ENCODE measurements at places on chromosomes 12 and 14. TPM values are rescaled to one million over a fixed set of nuclear protein-coding genes. Genes with fewer than 3 reads are reported as not detected.

Gene NELL2
- total RNA-seq: 39.2 TPM

Gene CAMKK2
- 92.4 TPM for total RNA-seq

Gene FANCM
- total RNA-seq: 8.7 TPM

Gene LYZ
- 83.4 TPM for total RNA-seq

Gene KIF5A
- total RNA-seq: 0.94 TPM

Gene ADIPOR2
- 89.1 TPM for total RNA-seq

Gene P2RX4
- 248 TPM for total RNA-seq

Gene IL26
- not detected for total RNA-seq

Gene AKAP3
- total RNA-seq: 2.4 TPM

Gene NYNRIN
- 12.4 TPM for total RNA-seq

Gene ADAM20
- total RNA-seq: 0.53 TPM

DNA sequence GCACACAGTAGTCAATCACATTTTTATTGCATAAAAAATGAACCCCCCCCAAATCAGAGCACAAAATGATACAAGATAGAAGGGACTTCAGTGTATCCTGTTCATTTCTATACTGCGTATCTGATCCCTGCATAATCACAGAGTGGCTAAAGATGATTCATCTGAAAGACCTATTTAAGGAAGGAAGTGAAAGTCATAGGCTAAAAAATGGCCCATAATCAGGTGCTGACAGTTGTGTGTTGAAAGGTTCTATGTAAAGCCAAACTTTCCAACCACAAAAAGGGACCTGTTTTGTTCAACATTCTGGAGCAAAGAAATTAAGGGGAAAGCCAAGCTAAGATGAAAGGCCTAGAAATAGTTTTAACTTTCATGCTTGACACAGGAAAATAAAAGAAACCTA lies 147.8 kb upstream of the ATP2B1 start:
- DNase-seq: no peak

DNA sequence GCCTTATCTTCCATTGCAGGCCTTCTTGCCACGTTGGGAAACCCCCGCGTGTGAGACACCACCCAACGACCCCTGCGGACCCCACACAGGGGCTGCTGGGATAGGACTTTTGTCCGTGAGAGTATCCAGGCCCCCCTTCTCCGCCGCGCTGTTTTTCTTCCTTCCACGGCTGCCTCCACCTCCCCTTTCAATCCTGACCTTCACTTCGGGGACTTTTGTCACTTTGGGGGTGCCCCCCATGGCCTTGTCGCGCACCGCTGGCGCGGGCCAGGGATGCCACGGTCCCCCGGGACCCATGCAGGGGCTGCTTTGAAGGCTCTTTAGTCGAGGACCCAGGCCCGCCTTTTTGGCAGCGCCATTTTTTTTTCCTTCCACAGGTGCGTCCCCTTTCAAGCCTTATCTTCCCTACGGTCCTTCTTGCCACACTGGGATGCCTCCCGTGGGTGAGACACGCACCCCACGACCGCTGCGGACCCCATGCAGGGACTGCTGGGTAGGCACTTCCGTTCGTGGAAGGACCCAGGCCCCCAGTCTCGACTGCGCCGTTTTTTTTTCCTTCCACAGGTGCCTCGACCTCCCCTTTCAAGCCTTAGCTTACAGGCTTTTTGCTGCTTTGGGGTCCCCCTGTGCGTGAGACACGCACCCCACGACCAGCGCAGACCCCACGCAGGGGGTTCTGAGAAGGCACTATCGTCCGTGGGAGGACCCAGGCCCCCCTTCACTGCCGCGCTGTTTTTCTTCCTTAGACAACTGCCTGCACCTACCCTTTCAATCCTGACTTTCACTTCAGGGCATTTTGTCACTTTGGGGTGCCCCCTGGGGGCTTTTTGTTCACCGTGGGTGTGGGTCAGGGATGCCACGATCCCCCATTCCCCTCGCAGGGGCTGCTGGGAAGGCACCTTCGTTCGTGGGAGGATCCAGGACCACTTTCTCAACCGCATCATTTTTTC lies 267.4 kb downstream of the ALG10 start:
- DNase-seq: no peak

DNA sequence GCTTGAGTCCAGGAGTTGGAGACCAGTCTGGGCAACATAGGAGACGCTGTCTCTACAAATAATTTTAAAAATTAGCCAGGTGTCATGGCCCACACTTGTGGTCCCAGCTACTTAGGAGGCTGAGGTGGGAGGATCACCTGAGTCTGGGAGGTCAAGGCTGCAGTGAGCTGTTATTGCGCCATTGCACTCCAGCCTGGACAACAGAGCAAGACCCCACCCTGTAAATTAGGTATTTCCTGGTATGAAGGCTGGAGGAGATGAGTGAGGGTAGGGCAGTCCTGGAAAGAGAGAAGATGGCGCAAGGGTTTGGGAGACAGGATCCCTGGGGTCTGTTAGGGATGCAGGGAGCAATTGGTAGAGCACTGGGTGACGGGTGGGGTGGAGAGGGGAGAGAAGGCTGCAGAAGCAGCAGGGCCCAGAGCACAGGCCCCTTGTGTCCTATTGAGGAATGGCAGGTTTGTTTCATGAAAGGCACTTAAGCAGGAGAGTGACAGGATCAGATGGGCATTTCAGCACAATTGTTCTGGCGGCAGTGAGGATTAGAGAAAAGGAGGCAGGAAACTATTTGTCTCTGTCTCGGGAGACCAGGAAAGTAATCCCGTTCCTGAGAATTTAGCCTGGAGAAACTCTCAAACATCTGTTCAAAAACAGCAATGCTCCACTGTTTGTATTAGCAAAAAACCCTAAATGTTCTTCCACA lies 47.2 kb upstream of the KTN1 start:
- DNase-seq: no peak

- DNase-seq: no peak
Observed at GRCh38 chr12:108732489-108733229, 1.3 kb upstream of the CORO1C start.

DNA sequence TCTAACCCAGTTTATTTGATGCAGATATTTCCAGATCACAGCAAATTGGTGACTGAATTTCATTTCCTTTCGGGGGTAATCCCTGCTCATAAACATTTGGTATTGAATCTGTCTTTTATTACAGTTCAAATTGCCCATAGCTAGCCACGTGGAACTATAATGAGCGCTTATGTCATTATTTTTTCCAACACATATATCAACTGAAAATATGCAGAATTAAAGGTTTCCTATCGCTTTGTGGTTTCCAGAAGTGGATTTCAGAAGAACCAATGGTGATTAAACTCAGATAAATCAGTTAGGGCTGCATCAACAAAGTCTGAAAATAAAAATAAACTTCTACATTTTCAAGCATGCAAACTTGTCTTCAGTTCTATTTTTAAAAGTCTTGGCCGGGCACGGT lies 111.9 kb downstream of the PIK3C2G start:
- DNase-seq: no peak

DNA sequence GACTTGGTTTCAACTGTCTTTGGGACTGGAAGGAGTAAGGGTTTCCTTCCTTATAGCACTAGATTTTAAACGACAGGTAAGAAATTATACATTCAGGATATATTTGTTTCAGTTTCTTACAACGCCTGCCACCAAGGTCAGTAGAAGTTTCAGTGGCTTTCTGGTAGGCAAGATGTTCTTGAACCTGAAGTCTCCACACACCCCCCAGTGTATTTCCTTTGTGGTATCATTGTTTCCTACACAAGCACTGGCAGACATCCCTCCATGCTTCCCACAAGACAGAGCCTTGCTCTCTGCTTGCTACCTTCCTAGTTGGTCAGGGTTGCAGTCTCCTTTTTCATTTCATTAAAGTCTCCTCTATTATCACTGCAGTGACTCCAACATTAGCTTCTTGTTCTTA lies 283.1 kb downstream of the FLRT2 start:
- no peak for DNase-seq

DNA sequence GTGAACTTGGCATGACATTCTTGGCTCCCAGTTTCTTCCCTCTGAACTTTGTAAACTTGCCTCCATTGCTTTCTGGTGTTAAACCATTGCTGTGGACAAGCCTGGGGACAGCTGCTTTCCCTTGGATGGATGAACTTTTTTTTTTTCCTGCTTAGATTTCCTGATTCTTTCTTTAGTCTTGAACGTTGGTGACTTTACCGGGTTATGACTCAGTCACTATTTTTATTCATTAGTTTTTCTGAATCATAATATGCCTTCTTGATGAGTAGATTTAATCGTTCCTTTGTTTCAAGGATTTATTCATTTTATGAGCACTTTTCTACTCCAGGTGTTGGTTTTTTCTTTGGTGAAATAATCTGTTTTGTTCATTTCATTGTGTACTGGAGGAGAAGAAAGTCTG lies 155.0 kb upstream of the RTL1 start:
- no peak for DNase-seq

GRCh38 chr14:93042968-93043940 lies 72.5 kb downstream of the ITPK1 start:
- DNase-seq: peak; percentile 93

DNA sequence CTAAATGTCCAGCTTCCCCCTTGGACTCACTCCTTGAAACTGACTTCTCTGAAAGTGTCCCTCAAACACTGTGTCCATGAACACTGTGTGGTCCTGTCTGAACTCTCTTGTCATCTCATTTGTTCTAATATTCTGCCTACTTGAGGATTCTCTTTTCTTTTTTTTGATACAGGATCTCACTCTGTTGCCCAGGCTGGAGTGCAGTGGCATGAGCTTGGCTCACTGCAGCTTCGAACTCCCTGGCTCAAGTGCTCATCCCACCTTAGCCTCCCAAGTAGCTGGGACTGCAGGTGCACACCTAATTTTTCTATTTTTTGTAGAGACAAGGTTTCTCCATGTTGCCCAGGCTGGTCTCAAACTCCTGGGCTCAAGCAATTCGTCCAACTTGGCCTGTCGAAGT lies 4.9 kb upstream of the HEBP1 start:
- no peak for DNase-seq

- no peak for DNase-seq
Observed at GRCh38 chr12:60335745-60336144, 739.9 kb downstream of the SLC16A7 start.

- peak; percentile 73 for DNase-seq
Observed at GRCh38 chr14:50082308-50082742, 34.0 kb downstream of the VCPKMT start.

- peak; percentile 61 for DNase-seq
Observed at GRCh38 chr14:68807148-68807600, 14.3 kb upstream of the ZFP36L1 start.

GRCh38 chr12:63937378-63938316 lies 93.1 kb downstream of the SRGAP1 start:
- DNase-seq: no peak

GRCh38 chr12:82665142-82665923 lies 21.4 kb upstream of the TMTC2 start:
- DNase-seq: no peak

DNA sequence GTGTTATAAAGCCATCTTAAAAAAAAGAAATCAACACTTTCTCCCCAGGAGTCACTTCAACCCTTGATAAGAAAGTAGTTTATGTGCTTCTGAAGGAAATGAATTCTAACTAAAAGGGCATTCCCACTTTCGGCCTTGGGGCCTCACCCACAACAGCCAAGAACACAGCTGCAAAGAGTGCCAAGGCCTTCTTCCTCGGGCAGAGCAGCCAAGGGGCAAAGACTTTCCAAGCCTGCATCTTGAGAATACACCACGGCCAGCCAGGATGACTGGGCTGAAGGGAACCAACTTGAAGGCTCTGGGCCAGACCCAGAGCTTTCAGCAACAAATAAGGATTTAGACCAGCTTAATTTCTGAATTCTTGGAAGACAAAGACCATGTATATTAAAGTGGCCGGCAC lies 60.4 kb upstream of the FOXN3 start:
- no peak for DNase-seq

DNA sequence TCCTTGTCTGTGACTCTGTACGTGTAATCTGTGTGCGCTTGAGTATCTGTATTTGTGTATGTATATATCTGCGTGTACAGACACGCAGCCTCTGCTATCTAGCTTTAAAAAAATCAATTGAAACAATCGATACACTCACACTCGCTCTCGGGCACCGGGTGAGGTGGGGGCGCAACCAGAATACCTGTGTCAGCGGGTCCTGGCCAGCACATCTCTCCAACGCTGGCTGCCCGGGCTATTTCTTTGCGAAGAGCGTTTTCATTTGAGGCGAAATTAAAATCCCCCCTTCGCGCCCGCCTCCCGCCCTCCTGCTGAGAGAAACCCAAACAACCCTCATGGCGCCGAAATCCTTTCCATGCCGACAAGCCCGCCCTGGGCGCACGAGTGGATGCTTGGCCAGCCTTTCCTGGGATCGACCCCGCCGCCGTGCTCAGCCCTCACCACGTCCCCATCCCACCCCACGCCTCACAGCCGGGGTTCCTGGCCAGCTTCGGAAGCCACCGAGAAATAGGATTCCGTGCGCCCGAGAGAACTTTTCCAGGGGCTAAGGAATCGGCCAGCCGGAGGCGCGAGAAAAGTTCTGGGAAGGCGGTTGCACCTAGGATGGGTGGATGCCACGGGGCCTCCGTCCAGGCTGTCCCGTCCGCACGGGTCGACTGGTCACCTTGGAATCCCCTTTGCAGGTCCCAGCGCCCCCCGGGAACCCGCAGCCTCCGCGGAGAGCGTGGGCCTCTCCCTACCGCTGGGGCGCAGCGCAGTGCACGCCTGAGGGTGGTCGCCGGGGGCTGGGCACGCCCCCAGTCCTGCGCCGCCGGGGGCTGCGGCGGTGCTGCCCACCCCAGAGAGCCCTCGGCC lies 1.0 kb downstream of the ZDHHC22 start:
- no peak for DNase-seq

DNA sequence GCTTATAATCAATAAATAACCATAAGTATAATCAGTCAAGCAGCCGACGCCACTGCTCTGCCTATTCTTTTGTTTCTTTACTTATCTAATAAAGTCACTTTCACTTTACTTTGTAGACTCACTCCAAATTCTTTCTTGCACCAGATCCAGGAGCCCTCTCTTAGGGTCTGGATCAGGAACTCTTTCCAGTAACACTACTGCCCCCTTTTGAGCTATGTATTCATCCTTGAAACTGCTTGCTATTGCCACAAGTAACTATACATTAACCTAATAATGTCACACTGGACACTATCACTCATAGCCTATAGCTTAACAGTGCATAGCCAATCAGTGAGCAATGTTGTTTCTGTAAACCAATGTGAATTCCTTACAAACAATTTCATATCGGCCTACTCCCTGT lies 2.8 kb upstream of the NID2 start:
- no peak for DNase-seq

DNA sequence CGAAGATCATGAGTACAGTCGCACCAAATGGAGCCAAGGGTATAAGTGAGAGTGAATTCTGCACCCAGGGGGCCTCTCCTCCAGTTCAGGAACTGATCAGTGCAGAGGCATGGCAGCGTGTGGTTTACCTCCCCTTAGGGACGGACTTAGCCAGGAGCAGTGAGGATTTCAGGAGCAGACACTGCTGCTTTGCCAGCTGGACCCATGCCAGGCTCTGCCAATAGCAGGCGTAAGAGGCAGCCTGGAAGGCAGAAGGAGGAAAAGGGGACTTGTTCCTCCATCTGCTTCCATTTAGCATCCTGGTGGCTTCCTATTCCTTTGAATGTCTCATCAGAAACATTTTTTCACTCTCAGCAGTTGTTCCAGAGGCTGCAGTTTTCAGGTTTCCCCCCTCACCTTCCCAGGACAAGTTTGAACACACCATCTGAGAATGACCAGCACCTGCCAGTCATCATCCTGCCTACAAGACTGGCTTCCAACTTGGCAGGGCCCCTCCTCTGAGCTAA lies 137.0 kb upstream of the LMNTD1 start:
- DNase-seq: no peak

GRCh38 chr12:94498073-94498472 lies 38.4 kb upstream of the CEP83 start:
- no peak for DNase-seq

All from Peyer's patch (tissue), 4 donors.